ENCODE measurements at places on chromosomes 12 and 14.
A peak's percentile ranks its signal among the peaks of the same experiment; 100 is the strongest.

DNA sequence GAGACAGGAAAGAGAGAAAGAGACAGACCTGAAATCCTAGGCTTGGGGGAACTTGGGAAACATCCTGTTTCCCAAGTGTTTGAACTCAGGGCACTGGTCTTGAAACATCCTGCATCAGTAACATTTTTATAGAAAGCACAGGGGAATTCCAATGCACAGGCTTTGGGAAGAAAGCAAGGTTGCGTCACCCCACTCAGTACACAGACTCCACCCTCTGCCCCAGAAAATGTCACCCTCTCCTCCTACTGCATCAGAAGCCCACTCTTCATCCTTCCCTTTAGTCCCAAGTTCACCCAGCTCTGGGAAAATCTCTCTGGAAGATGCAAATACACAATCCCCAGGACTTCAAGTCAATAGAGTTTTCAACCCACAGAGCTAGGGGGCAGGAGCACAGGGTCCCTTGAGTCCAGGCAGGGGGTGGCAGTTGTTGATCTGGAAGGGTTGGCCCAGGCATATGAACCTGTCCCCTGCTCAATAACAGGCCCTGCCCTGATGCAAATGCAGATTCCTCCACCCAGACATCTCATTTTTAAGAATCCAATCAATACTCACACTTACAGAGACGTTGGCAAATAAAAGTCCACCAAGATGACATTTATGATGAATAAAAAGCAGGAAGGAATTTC lies 1.7 kb downstream of the RDH16 start:
- DNase-seq: no peak

GRCh38 chr12:58254463-58255100 lies 313.2 kb downstream of the ATP23 start:
- DNase-seq: no peak

DNA sequence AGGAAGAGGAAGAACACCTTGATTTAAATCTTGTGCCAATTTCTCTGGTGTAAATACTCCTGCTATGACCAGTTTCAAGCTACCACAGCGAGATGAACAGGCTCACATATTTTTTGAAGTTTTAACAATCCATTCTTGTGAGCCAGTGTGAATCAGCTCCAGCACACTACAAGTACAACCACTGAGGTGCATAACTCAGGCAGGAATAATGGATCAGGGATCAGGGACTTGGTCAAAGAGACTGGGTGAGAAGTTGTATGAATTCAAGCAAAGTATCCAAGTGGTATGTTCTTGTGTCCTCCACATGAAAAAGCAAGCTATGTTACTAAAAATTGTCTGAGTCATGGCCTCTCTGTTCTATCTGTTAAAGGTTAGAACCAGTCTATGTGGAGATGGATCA lies 35.2 kb upstream of the KITLG start:
- DNase-seq: no peak

GRCh38 chr12:92987846-92988621 lies 58.9 kb upstream of the EEA1 start:
- DNase-seq: no peak

DNA sequence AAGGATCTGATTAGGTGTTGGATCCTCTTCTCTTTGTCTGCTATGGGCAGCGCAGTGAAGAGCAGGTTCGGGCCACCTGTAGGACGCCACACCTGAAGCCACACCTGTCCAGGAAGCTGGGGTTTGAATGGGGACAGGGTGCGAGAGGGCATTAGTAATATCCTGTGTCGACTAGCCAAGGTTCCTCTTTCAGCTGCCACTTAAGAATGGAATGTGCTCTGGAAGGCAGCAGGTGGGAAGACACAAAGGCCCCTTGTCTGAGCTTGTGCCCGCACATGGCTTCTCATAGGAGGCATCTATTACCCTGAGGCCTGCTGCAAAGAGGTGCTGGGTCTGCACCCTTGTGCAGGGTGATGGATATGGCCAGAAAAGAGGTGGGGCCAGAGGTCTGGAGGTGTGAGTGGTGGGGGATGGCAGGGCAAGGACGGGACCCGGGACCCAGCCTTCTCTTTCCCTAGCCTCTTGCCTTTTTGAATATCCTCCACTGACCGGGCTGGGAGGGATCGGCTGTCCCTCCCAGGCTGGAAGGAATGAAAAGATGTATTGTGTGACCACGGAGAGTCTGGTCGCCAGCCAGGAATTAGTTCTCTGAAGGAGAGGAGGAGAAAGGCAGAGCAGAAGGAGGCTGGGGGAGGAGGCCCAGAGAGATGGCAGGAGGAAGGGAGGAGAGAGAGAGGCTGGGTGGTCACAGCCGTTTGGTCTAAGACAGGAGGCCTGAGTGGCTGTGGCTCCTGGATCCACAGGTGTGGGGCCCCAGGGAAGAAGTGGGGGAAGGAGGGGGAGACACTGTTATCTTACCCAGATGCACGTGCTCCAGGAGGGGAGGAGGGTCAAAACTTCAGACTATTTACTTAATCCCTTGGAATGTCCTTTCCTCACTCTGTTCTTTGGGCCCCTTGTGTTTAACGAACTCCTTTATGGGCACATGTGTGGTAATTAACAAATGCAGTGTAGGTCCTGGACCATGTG lies 101.5 kb downstream of the SMOC1 start:
- DNase-seq: no peak

DNA sequence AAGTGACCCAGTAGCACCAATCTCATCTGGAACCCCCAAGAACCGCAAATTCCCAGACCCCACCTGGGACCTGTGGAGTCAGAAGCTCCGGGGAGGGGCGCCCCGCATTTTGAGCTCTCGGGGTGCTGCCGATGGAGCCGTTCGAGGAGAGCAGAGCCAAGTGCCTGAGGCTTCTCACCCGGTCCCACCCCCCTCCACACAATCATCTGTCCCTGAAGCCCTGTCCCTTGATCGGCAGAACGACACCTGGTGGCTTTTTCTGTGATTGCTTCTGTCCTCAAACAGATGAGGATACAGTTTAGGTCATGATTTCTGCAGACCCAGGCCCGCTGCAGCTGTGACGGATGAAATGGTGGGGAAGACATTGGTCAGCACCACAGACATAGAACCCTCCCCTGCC lies 74.7 kb downstream of the NOC4L start:
- DNase-seq: peak; percentile 14

GRCh38 chr12:30945443-30946164 lies 19.1 kb downstream of the TSPAN11 start:
- DNase-seq: no peak

DNA sequence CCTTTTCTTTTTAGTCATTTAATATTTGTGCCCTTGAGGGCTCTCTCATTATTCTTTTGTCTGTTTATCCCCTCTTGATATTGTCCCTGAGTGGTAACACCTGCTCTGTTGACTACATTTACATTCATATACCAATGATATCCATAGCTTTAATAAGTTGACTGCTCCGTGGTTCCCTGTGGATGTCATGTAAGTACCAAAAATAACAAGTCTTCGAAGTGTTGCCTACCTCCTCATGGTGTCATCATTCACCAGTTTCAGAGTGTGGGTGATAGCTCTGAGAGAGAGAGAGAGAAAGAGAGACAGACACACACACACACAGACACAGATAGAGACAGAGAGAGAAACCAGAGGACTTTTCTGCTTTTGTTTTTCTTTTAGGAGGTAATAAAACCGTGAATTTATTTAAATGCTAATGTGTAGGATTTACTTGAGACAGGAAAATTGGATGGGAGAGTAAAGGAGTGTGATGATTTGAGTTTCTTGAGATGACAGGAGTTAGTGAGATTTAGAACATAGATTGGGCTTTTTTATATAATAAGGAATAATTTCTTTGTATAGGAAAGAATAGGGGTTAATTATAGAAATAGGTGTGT lies 52.2 kb downstream of the PAPOLA start:
- DNase-seq: no peak

DNA sequence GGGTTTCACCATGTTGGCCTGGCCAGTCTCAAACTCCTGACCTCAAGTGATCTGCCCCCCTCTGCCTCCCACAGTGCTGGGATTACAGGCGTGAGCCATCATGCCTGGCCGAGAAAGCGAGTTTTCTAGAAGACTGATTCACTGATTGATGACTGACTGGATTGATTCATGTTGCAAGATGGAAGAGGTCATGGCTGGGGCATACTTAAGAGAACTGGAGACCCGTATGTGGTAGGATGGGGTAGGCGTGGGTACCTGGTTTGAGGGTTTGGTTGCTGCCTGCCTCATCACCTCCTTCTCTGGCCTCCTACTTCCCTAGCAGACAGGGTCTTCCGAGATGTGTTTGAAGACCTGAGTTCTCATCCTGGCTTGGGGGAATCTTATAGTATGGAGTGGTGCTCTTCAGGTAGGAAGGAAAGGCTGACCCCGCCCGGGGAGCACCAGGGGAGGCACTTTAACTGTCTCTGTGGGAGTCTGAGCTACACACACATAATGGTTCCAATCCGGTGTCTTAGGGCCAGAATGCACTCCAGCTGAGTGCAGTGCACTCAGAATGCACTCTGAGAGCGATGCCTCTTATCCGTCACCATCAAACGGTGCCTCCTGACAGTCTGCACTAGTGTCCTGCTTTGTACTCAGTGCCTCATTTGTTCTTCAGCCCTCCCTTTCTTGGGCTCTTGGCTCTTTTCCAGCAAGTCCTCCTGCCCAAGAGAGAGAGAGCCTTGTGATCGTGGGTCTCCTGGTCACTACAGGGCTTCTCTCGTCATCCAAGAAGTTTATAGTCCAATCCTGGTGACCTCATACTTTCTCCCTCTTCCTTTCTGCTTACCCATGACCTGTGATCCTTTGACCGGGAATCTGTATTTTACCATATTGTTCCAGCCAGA lies 19.7 kb downstream of the PLEKHG3 start:
- DNase-seq: no peak

DNA sequence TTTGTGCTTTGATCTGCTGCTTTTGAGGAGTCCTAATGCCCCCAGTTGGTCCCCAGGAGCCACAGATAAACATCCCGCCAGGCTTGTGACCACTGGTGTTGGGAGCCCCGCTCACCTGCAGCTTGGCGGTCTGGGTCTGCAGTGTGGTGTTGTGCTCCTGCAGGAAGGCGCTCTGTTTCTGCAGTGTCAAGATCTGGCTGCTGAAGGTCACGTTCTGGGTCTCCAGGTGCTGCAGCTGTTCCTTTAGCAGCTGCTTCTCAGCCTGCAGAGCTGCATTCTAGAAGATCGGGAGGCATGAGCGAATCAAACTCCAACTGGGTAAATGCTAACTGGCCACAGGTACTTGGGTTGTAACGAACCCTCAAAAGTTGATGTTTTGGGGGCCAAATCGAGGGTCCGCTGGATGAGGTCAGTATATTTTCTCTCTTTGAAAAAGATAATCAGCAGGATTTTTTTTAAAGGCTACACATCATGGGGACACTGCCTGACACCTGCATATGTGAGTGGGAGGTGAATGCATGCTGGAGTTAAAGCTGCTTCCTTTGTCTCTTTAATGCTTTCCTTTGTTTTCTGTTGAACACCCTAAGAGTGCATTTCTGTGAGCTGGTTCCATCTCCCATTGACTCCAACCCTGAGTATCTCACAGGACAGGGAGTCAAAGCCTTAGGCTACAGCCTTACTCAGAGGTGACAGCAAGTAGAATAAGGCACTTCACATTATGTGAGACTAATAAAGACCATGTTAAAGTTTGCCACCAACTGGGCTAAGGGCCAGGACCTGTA lies 61.3 kb upstream of the GPR68 start:
- DNase-seq: no peak

- DNase-seq: no peak
Observed at GRCh38 chr12:3049611-3050249, 27.4 kb upstream of the TSPAN9 start.

GRCh38 chr12:5034603-5035002 lies 9.1 kb upstream of the KCNA5 start:
- DNase-seq: no peak

GRCh38 chr14:81839056-81839455 lies 305.4 kb upstream of the SEL1L start:
- no peak for DNase-seq

GRCh38 chr12:54583726-54584125 lies 4.7 kb downstream of the PPP1R1A start:
- no peak for DNase-seq

DNA sequence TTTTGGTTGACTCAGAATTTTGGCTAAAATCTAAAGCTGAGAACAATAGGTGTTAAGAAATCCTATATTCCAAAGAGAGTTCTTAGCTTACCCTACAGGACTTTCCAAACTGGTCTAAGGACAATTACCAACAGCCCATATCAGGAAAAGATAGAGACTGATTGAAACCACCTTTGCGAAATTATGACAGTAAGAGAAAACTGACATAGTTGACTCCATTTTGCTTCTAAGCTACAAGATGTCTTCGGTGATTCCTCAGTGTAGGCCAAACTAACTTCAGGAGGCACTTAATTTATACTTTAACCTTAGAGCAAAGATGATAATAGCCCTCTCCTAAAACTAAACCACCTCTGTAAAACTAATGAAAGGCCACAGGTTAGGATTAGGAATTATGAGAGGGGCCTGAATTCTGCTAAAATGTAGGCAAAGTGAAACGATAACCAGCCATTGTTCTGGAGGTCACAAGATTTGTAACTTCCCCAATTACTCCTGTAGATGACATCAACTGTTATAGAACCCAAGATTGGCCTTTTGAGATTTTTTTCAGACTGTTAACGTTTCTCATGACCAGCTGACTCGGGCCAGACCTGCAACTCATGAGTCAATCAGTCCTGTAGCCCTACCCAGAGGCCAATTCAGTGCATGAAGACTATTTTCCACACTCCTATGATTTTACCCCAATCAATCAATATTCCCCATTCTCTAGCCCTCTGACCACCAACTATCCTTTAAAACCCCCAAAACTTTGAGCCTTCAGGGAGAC lies 43.0 kb downstream of the KLRG1 start:
- DNase-seq: no peak

- no peak for DNase-seq
Observed at GRCh38 chr12:91561301-91561957, 378.8 kb upstream of the DCN start.

DNA sequence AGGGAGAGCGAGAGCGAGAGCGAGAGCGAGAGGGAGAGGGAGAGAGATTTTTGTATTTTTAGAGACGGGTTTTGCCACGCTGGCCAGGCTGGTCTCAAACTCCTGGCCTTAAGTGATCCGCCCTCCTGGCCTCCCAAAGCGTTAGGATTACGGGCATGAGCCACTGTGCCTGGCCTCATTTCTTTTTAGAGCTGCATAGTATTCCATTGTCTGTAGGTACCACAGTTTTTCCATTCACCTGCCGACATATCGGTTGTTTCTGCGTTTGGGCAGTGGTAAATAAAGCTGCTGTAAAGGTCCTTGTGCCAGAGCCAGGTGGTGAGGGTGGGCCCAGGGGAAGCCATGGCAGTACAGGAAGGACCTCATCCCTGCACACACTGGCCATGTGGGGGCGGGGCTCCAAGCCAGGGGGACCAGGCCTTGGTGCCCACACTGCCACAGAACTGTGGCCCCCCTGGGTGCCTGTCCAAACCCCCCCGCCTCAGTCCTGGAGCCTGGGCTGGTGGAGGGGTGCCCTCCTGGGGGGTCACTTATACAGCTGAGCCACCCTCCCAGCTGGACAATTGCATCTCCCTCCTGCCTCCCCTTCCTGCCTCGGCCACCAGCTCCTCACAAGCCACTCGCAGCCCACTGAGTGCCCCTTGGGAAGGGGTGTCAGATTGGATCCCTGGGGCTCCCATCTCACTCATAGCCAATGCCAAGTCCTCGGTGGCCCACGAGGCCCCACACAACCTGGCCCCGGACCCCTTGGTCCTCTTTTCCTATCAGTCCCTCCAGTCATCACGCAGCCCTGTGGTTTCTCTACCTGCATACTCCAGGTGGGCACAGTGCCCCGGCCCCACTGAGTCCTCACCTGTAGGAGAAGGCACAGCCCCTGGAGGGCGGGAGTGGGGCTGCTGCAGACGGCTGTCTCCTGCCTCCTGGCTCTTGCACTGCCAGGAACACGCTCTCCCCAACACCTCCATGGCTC lies 1.7 kb upstream of the PUS1 start:
- no peak for DNase-seq

- DNase-seq: no peak
Observed at GRCh38 chr14:103126873-103127304, 3.6 kb downstream of the TNFAIP2 start.

All from activated naive CD8-positive, alpha-beta T cell treated with anti-CD3 and anti-CD28 coated beads, Interleukin-2, amount 50 U/mL, for 16 hours (primary cell).